Esophagus muscularis mucosa (tissue), 4 donors: ENCODE measurements at places on chromosomes 11 and 22.

GRCh38 chr11:27963370-27963769 lies 144.6 kb downstream of the KIF18A start:
- no peak for DNase-seq

DNA sequence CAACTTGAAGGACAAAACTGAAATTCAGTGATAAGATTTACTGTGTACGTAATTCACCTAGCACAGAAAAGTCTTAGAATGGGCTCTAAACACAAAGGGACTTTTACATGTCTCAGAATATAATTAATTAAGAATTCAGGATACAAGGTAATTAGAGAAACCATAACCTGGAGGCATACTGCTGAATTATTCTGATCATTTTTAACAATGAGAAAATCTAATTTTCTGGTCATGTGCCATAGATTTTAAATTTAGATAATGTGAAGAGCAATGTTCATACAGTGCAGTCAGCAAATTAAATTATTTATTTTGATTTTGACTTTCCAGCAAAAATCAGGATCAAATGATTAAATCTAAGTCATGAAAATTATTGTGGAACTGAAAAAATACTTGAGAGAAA lies 67.0 kb upstream of the MTNR1B start:
- no peak for DNase-seq

GRCh38 chr11:48040830-48041444 lies 60.6 kb downstream of the PTPRJ start:
- DNase-seq = no peak

- DNase-seq = no peak
These were observed 1.4 kb downstream of the CDKN1C start for GRCh38 chr11:2883979-2884815.

DNA sequence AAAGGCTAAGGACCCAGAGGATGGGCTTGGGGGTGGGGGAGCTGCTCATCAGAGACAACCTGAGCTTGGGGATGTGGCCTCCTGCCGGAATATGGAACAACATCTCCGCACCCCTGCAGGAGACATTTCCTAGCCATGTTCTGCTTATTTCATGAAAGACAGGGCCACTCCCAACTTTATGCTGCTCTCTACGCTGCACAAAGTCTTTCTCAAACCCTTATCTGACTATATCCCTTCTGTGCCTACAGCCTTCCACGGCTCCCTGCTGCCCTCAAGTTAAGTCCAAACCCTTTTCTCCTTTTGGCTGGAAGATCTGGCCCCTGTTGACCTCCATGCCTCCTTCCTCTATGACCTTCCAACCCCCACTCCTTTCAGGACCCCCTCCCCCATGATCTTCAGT lies 562.0 kb downstream of the MN1 start:
- no peak for DNase-seq

GRCh38 chr11:29333993-29334775 lies 682.6 kb downstream of the KCNA4 start:
- no peak for DNase-seq

DNA sequence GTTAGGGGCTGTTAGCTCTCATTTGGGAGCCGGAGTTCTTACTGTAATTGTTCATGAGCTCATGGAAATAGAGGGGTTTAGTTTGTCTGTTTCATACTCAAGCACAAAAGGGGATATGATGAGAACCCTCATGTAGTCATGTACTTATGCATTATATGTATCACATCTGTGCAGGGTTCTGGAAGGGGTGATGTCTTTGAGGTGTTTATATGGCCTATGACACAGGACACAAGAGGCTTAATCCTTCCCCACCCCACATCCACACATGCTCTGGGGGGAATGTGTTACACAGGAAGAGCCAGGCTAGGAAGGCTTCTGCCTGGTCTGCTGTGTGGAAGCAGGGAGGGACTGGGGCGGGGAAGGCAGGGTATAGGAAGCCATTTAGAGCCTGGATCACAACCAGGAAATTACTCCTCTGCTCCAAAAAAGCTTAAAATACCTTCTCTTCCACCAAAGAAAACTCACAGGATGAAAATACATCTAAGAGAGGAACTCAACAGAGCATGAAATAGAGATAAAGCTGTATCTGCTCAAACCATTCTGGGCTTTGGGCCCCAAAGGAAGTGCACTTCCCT lies 316.1 kb downstream of the TMEM135 start:
- no peak for DNase-seq
